ENCODE measurements at places on chromosomes 1 and 21.
A peak's percentile ranks its signal among the peaks of the same experiment; 100 is the strongest.

DNA sequence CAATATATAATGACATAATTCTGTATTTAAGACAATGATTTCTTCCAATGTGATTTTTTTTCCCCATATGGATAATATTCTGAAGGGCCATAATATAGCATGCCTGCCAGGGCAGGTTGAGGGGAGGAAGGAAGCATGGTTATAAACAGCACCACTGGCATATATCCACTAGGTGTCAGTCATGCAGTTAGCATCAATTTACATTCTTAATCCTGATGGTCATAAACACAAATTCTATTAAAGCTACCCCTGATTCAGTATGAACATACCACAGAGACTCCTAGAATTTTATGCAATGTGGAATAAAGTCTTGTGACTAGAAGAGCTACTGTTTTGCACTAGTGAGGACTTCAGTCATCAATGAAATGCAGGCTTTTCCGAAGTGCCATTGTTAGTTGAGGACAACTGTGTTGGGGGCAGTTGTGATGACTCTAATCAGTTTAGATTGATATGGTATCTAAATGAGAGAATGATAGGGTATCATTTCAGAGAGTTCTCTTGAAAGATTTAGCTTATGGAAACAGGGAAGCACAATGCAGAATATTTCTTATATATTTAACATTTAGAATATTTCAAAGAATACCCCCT lies 342.7 kb upstream of the NR5A2 start:
- DNase-seq: peak; percentile 41

DNA sequence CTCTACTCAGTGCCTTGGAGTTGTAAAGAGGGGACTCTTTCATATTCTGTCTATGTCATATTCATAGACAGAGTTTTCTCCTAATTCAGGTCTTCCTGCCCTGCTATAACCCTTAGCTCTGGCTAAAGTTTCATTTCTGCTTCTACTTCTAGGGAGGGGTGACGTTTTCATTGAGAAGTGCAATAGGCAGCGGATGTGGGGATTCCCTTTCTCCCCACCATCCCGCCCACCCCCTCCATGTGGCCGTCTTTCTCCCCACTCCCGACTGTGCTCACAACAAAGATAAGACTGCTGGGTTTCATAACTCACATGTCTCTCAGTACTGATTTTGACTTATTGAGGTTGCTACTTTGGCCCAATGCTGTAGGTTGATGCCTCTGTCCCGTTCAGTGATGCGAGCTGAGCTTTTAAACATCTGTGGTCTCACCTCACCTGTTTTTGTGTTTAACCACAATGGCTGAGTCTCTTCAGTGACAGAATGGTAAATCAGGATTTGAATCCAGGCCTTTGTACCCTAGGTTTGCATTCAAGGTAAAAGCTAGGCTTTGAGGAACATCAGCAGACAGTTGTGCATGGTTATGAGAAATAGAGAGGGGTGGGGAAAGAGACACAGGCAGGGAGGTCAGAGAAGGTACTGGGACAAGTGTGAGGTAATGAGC lies 7.8 kb upstream of the KIF14 start:
- DNase-seq: peak; percentile 54

DNA sequence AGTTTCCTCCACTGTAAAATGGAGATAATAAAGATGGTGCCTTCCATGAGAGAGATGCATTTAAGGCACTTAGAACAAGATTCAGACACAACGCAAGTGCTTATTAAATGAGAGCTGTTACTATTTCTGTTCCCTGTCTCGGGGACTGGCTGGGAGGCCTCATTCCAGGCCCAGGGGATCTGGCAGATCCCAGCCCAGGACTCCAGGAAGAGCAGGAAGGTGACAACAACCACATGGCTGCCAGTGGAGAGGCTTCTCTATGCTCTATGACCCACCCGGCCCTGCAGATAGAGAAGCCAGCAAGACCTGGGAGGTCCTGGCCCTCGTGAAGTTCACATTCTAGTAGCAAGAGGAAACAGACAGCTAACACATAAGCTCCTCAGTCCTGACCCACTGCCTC lies 175.5 kb downstream of the ACTL8 start:
- no peak for DNase-seq

DNA sequence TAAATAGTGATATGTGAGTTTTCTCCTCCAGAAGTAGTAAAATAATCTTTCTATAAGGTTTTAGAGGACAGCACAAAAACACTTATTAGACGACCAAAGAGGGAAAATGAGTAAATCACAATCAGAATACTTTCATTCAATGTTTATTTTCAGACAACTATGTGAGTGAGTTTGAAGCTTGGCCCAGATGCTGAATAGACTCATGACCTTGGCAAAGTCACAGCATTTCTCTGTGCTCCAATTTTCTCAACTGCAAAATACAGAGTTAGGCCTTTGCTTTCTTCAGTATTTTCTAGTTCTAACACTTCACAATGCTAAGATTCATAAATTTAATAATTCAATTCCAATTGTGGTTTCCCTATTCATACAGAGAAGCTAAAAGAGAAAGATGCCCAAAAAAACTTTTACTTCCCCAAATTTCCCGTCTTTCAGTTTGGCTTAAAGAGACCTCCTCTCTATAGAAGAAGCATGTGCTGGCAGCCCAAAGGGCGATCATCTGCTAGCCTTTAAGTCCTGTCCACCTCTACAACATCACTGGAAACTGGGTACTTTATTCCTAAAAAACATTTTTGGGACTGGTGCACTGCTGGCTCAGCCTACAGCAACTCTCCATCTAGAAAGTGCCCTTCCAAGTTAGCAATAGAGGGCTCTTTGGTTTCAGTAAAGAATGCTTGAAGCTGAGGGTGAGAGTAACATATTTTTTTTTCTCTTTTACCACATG lies 116.8 kb upstream of the GORAB start:
- DNase-seq: no peak

GRCh38 chr1:88973520-88974137 lies 18.8 kb downstream of the KYAT3 start:
- peak; percentile 59 for DNase-seq

DNA sequence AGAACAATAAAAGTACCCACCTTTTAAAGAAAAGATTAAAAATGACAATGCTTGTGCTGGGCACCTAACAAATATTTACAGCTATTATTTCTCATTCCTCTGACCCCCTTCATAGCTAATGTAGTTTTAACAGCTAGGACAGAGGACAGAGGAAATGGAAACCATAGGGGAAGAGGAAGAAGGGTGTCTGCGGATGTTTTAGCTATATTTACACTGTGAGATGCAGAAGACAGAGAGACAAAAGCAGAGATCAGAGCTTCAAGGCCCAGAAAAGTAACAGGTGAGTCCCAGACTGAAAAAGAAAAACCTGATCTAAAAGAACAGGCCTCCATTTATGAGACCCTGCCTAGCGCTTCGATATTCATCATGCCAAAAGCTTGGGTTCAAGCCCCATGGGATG lies 72.0 kb downstream of the ZNF281 start:
- no peak for DNase-seq

- DNase-seq: no peak
These were observed 20.1 kb downstream of the CASZ1 start for GRCh38 chr1:10776190-10776905.

DNA sequence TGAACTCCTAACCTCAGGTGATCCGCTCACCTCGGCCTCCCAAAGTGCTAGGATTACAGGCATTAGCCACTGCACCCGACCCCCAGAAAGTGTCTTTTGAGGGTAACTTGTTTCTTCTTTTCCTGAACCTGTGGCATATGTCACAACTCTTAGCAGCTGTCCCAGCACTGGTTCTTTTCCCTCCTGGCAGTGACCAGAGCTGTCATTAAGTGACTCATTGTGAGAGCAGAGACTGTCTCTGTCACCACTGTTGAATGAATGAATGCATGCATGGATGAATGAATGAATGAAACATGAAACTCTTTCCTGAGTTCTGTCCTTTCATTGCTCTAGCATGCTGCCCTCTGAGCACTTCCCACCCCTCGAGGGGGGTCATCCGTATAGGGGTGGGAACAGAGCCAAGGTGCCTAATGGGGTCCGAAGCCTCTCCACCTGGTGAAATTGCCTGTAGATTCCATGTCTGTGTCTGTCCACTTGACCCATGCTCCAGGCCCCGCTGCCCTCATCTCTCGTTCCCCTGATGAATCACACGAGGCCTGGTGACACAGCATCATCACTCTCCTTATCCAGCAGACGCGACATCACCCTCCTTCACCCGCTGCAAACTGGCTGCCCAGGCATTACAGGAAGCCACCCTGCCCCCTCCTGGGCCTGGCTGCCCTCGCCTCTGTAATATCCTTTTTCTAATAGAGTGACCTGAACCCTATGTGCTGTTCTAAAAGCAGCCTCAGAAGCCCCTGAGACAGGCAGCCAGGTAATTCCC lies 75.0 kb downstream of the IGSF21 start:
- DNase-seq: no peak

Data from CD4-positive, alpha-beta T cell treated with Interleukin-21 for 1 hour (primary cell).